ENCODE measurements at places on chromosomes 1 and 21. TPM values are rescaled to one million over a fixed set of nuclear protein-coding genes. Genes with fewer than 3 reads are reported as not detected.

GRCh38 chr1:1318131-1318652 is 6.3 kb downstream of the INTS11 start:
- peaks cover 13% of the 10 kb centered on the region for H3K36me3 ChIP-seq
- peak; percentile 93 for DNase-seq
- peak overlapping the region; percentile 47 for H3K27ac ChIP-seq
- no peaks in the 10 kb centered on the region for H3K27me3 ChIP-seq

FBXO2 gene
- 54.9 TPM for total RNA-seq

DNA sequence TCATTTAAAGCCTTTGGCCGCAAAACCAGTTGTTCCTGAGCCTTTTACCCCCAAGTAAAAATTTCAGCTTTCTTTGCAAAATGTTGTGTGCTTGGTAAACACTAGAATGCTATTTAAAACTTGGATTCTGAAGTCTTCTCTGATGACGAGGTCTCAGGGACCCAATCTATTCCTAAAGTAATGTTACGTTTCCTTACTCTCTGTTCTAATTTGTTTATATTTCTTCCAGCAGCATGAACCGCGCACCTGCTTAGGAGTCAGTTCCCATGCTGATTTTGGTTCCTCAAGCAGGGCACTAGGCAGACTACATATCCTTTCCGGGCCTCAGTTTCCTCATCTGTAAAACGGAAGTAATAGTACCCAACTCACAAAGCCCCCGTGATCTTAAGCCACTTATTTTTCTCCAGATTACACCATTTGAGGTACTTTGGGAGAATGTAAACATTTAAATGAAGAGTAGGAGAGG is 969 bp upstream of the ALDH4A1 start:
- no peak for DNase-seq
- no peaks in the 10 kb centered on the region for H3K27me3 ChIP-seq
- peaks cover 14% of the 10 kb centered on the region for H3K4me1 ChIP-seq
- H3K36me3 ChIP-seq = peaks cover 11% of the 10 kb centered on the region
- peak overlapping the region; percentile 79 for H3K4me3 ChIP-seq

IGSF21 gene
- not detected for total RNA-seq

GRCh38 chr1:151574575-151575529 is 34.7 kb downstream of the TUFT1 start:
- peak; percentile 84 for DNase-seq
- peaks cover 20% of the 10 kb centered on the region for H3K4me1 ChIP-seq
- H3K36me3 ChIP-seq = peaks cover 2% of the 10 kb centered on the region

DNA sequence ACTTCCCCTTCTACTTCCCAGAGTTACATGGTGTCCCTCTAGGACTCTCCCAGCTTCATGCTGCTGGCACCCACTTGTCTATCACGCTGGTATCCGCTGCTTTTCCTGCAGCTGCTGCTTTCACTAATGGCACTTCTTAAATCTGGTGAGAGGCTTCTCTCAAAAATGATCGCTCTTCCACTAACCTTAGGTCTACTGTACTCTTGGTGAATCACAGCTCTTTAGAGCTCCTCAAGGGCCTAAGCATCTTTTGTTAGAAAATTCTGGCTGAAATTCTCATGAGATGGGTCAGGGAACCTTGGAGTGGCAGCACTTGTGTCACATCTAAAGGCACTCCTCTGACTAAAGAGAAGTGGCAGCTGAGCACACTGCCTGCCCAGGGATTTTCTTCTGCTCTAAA is 32.1 kb downstream of the ZMYND12 start:
- H3K36me3 ChIP-seq = no peaks in the 10 kb centered on the region
- peaks cover 16% of the 10 kb centered on the region for H3K27me3 ChIP-seq
- no peak overlapping the region for H3K4me3 ChIP-seq
- no peak overlapping the region for H3K27ac ChIP-seq
- DNase-seq = no peak

KRTAP10-5 gene
- not detected for total RNA-seq

C1QA gene
- not detected for total RNA-seq

PRR9 gene
- 0.52 TPM for total RNA-seq

GRCh38 chr1:11982010-11982392 is 1.8 kb downstream of the MFN2 start:
- DNase-seq = no peak
- H3K4me3 ChIP-seq = no peak overlapping the region
- H3K27ac ChIP-seq = no peak overlapping the region
- peaks cover 5% of the 10 kb centered on the region for H3K36me3 ChIP-seq
- H3K4me1 ChIP-seq = peaks cover 14% of the 10 kb centered on the region
- no peaks in the 10 kb centered on the region for H3K27me3 ChIP-seq

DNA sequence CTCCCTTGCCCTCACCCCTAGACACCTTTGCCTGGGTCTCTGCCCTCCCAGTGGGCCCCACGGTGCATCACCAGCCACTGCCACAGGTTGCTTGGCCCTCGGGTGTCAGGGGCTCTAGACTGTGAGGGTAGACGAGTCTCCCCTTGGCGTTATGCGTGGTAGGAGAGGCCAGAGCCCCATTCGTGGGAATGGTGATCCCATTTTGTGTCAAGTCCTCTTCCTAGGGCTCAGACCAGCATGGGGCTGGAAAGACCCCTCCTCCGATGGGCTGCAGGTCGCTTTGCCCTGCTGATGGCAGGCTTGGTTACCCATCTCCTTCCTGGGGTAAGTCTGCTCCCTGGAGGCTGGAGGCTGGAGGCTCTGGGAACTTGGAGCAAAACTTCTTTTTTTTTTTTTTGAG is 42.4 kb downstream of the SLC30A1 start:
- no peaks in the 10 kb centered on the region for H3K36me3 ChIP-seq
- no peak overlapping the region for H3K4me3 ChIP-seq
- DNase-seq = no peak
- H3K27me3 ChIP-seq = no peaks in the 10 kb centered on the region

DNA sequence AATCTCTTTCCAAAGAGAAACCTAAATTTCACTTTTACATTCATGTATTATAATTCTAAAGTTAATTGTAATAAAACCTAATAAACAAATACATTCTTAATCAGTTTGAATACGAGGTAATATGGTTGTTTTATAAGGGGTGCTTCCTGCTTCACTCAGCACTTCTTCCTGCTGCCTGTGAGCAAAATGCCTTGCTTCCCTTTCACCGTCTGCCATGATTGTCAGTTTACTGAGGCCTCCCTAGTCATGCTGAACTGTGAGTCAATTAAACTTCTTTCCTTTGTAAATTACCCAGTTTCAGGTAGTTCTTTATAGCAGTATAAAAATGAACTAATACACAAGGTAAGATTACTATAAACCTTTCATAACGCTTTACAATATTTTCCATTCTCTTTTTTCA is 491.1 kb upstream of the LRRC7 start:
- H3K36me3 ChIP-seq = no peaks in the 10 kb centered on the region
- no peak for DNase-seq
- no peak overlapping the region for H3K27ac ChIP-seq
- no peaks in the 10 kb centered on the region for H3K27me3 ChIP-seq
- no peak overlapping the region for H3K4me3 ChIP-seq
- no peaks in the 10 kb centered on the region for H3K4me1 ChIP-seq

DNA sequence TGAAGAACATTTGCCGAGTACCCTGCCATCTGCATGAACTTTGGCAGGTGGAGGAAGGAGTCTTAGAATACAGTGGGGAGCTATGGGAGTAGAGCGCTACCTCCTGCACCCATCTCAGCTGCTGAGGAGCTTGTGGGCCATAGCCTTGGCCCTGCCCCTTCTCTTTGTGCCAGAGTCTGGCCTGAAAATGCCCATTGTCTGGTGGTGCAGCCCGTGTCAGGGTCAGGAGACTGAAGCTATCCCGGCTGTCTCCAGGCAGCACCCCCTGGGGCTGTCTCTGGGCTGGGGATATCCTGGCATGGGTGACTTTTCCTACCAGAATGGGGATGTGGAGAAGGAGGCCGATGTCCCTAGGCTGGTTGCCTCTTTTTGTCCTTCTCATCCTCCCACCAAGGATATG is 7.3 kb downstream of the IPO13 start:
- H3K27ac ChIP-seq = no peak overlapping the region
- H3K27me3 ChIP-seq = no peaks in the 10 kb centered on the region
- no peaks in the 10 kb centered on the region for H3K4me1 ChIP-seq
- H3K36me3 ChIP-seq = no peaks in the 10 kb centered on the region
- H3K4me3 ChIP-seq = no peak overlapping the region

UBAP2L gene
- 203 TPM for total RNA-seq

GRCh38 chr1:61082311-61083012 is at the start of gene NFIA:
Gene NFIA (plus strand): TSS chr1:61082561.
- no peak for DNase-seq
- no peaks in the 10 kb centered on the region for H3K27me3 ChIP-seq
- H3K4me1 ChIP-seq = peaks cover 30% of the 10 kb centered on the region
- peak within 1 kb of the TSS; percentile 71 for H3K4me3 ChIP-seq
- peak within 1 kb of the TSS; percentile 14 for H3K27ac ChIP-seq
- H3K36me3 ChIP-seq = no peaks in the 10 kb centered on the region

DNA sequence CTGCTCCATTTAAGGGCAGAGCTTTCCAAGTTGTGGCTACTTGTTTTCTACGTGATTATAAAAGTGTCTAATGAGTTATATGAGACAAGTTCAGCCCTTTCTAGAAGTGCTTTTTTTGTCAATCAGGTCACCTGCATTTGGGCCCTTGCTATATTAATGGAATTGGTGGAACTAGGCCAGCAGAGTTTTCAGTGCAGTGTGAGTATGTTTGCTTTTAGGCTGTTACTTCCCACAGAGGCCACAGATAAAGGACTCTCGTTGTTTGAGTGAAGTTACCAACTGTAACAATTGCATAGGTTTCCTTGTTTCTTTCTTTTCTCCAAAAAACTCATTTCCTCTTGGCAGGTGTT is 10.9 kb downstream of the SMAP2 start:
- no peak overlapping the region for H3K27ac ChIP-seq
- no peak for DNase-seq
- H3K27me3 ChIP-seq = no peaks in the 10 kb centered on the region
- peaks cover 10% of the 10 kb centered on the region for H3K4me1 ChIP-seq

DNA sequence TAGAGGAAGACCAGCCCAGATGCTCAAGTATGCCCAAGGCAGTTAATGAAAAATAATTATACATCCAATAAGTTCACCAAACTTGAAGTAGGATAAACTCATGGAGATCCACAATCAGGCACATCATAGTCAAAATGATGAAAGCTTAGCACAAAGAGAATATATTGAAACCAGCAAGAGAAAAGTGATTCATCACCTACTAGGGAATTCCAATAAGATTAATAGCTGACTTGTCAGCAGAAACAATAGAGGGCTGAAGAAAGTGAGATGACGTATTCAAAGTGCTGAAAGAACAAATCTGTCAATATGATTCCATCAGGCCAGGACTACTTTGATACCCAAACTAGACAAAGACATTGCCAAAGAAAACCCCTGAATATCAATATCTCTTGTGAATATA is 251.7 kb upstream of the BEND5 start:
- H3K27ac ChIP-seq = no peak overlapping the region
- H3K27me3 ChIP-seq = no peaks in the 10 kb centered on the region
- no peaks in the 10 kb centered on the region for H3K4me1 ChIP-seq
- no peak for DNase-seq
- H3K36me3 ChIP-seq = no peaks in the 10 kb centered on the region
- H3K4me3 ChIP-seq = no peak overlapping the region

DNA sequence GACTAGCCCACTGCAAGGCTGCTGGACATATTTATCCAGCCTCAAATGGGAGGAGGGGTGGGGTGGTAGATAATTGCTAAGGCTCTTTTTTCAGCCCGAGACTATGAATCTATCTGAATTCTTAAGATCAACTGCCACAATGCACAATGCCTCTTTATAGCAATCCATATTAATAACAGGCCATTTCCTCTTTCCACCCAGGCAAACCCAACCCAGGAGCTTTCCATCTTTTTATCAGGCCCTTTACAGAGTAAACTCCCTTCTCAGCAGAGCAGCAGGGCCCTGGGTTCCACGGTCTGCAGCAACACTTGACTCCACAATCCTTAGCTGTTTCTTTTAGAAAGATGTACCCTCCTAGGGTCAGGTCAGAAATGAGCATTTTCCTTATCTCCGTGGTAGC is 806 bp downstream of the DDOST start:
- H3K27me3 ChIP-seq = no peaks in the 10 kb centered on the region
- peak overlapping the region; percentile 92 for H3K4me3 ChIP-seq
- H3K27ac ChIP-seq = peak overlapping the region; percentile 54
- peaks cover 13% of the 10 kb centered on the region for H3K4me1 ChIP-seq
- H3K36me3 ChIP-seq = peaks cover 18% of the 10 kb centered on the region
- DNase-seq = no peak

GRCh38 chr1:109616391-109616790 is 3.0 kb downstream of the GNAT2 start:
- H3K4me3 ChIP-seq = no peak overlapping the region
- H3K4me1 ChIP-seq = peaks cover 40% of the 10 kb centered on the region
- no peaks in the 10 kb centered on the region for H3K36me3 ChIP-seq
- H3K27ac ChIP-seq = peak overlapping the region; percentile 89
- DNase-seq = no peak

GRCh38 chr1:211839106-211839505 is 8.5 kb upstream of the LPGAT1 start:
- no peak overlapping the region for H3K27ac ChIP-seq
- H3K27me3 ChIP-seq = no peaks in the 10 kb centered on the region
- H3K4me1 ChIP-seq = no peaks in the 10 kb centered on the region
- no peak for DNase-seq
- no peak overlapping the region for H3K4me3 ChIP-seq

DNA sequence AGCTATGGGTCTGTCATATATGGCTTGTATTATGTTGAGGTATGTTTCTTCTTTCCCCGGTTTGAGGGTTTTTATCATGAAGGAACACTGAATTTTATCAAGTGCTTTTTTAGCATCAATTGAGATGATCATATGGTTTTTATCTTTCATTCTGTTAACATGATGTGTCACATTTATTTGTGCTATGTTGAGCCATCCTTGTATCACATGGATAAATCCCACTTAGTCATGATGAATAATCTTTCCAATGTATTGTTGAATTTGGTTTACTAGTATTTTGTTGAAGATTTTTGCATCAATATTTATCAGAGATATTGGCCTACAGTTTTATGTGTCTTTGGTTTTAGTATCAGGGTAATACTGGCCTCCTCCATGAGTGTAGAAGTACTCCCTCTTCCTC is 61.7 kb downstream of the GPR137B start:
- no peaks in the 10 kb centered on the region for H3K4me1 ChIP-seq
- H3K27ac ChIP-seq = no peak overlapping the region
- peaks cover 2% of the 10 kb centered on the region for H3K36me3 ChIP-seq
- no peak overlapping the region for H3K4me3 ChIP-seq
- no peaks in the 10 kb centered on the region for H3K27me3 ChIP-seq

RASSF5 gene
- total RNA-seq = 0.43 TPM

- no peak for DNase-seq
- no peaks in the 10 kb centered on the region for H3K4me1 ChIP-seq
- H3K4me3 ChIP-seq = no peak overlapping the region
- H3K27ac ChIP-seq = no peak overlapping the region
These were observed 26.6 kb upstream of the CD84 start for GRCh38 chr1:160605792-160606479.

Data from astrocyte (in vitro differentiated cells and primary cell).